IMR-90 (cell line): ENCODE measurements at places on chromosomes 7 and 10. TPM values are rescaled to one million over a fixed set of nuclear protein-coding genes. Genes with fewer than 3 reads are reported as not detected.

The LIPK gene
- total RNA-seq, result not detected in 2 replicates

The PLCE1 gene
- total RNA-seq, result 3.9 and 4.5 TPM in 2 replicates

The TMEM176A gene
- total RNA-seq, result not detected in 2 replicates

DNA sequence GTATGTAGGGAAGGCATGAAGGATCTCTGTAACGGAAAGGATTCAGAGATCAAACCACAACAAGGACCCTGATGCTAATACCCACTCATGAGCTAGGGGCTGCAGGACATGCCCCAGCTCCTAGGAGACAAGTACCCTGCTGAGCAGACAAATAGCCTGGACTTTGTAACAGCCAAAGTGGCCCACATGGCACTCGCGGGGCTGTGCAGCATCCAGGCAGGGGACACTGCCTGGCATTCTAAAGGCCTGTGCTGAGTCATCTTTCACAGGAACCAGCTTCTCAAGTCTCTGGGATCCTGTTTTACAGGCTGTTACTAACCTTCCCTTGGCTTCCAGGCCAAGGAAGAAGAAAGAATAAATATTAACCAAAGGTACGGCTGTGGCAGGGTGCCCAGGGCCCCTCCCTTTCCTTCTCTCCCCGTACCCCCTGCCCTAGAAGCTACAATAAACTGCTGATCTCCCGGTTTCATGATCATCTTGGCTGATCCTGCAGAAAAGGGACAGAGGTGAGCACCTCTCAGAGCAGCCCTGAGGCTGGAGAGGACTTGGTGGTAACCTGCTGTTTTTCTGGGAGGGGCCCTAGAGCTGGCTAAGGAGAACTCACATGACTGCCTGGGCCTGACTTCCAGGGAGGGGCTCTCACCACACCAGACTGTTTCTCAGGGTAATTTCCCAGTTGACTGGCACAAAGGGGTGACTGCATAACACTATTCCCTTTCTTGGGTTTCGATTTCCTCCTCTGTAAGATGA is 4.2 kb upstream of the RPEL1 start:
- DNase-seq, result peak; percentile 50
